ENCODE measurements at places on chromosomes 11 and 22.
A peak's percentile ranks its signal among the peaks of the same experiment; 100 is the strongest.

DNA sequence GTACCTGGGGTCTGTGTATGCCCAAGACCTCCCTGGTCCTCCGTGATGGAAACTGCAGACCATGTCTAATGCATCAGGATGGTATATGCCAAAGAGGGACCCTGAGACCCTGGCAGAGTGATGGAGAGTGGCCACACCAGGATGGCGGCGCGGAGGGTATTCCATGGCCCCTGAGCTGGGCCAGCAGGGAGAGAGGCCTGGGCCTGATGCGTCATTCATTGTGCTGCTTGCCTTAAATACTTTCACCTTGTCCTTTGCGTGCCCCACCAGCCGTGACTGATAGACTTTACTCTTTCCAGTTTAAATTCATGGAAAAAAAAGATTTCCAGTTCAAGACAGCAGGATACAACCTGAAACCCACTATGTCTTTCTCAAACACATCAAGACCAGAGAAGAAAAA is 5.6 kb upstream of the NDUFV1 start:
- no peak for DNase-seq

DNA sequence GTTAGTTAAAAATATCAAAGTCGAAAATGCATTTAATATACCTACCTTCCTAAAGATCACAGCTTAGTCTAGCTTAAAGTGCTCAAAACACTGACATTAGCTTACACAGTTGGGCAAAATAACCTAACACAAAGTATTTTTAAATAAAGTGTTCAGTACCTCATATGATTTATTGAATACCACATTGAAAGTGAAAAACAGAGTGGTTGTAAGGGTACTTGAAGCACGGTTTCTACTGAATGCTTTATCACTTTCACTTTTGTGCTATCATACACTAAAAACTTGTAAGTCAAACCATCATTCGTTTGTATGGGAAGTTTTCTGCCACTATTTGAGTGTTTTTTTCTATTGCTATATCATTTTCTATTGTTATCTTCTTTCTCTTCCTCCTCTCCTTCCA is 36.6 kb downstream of the ZBTB44 start:
- DNase-seq, result no peak

GRCh38 chr22:37232140-37232998 is 11.7 kb downstream of the RAC2 start:
- peak; percentile 25 for DNase-seq

DNA sequence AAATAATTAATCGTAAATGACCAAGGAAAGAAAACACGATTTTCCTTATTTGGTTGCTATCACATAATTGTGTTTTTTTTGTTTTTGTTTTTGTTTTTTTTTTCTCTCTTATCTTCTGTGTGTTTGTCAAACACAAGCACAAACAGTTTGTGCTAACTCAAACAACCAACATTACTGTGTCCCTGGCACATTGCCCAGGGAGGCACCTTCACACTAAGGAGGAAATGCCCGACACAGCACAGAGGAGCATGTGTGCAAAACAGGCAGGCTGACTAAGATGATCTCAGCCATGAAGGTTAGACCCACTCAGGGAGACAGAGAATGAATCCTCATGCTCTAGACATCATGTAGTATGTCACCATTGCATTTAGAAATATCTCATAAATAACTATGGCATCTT is 130.1 kb downstream of the SOX6 start:
- no peak for DNase-seq

- no peak for DNase-seq
Observed at GRCh38 chr11:134079317-134079716, 10.4 kb downstream of the JAM3 start.

DNA sequence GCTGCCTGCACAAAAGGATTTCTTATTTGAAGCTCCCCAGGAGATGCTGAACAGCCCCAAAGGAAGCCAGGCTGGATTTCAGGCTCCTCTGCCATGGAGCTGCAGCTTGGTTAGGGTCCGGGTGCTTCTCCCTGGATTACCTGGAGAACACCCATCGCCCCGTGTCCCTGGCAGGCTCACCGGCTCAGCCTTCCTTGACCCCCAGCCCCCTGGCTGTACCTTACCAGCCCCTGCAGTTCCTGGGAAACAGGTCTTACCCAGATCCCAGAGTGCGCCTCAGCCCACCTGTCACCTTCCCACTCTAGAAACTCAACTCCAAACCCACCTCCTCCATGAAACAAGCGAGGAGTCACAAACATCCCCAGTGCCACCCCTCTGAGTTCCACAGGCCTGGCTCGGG is 45.3 kb upstream of the CD5 start:
- DNase-seq, result no peak

GRCh38 chr11:38131535-38131934 is 1533.5 kb upstream of the RAG2 start:
- DNase-seq, result no peak

DNA sequence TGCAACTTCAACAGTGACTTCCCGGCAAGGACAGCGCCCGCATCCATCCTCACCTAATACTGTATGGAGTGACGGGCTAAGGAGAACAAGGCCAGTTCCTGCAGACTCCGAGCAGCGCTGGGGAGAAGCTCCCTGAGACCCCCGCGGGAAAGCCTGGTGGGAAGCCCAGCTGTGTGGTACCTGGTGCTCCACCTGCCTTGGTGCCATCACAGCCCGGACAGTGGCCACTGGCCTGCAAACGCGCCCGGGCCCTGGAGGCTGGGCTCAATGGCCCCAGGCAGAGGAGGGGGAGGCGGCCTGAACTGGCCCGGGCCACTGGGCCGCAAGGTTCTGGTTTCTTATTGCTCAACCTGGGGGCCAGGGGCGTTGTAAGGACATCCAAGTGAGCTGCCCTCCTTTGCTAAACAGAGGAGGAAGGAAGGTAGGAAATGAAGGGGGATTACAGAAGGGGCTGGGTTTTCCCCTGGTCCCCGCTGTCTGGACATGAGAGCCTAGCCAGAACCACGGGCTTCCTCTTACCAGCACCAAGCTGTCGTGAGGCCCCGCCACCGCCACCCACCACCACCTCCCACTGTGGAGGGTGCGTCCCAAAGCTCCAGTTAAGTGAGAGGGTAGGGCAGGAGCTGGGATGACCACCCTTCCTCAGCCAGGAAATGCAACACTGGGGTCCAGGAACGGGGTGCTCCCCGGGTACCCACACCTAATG is 8.5 kb upstream of the CDC42BPG start:
- no peak for DNase-seq

DNA sequence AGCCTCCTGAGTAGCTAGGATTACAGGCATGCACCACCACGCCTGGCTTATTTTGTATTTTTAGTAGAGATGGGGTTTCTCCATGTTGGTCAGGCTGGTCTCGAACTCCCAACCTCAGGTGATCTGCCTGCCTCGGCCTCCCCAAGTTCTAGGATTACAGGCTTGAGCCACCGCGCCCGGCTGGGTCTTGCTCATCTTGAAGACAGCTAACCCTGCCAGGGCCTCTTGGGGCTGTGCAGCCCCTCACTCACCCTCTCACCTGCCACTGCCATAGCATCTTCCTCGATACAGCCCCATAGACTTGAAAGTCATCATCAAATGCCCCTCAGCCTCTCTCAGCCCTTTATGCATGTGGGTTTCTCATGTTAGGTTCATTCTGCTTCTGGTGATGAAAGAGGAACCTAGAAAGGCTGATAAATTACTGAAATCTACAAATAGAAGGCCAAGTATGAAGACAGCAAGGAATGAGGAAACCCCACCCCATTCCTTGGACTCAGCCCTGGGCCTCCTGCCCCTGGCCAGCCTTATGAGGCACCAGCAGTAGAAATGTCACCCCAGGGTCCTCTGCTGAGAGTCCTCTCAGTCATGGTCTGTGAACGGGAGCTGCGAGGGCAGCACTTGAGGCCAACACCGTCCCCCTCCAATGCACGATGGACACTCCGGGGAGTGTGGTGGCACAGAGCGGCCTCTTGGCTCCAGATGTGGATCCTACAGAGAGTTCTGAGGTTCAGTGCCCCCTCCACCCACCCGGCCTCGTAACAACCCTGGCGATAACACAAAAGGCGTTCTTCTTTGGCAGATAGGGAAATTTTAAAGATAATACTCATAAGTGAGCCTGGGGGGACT is 24.8 kb downstream of the SCGB1A1 start:
- no peak for DNase-seq

DNA sequence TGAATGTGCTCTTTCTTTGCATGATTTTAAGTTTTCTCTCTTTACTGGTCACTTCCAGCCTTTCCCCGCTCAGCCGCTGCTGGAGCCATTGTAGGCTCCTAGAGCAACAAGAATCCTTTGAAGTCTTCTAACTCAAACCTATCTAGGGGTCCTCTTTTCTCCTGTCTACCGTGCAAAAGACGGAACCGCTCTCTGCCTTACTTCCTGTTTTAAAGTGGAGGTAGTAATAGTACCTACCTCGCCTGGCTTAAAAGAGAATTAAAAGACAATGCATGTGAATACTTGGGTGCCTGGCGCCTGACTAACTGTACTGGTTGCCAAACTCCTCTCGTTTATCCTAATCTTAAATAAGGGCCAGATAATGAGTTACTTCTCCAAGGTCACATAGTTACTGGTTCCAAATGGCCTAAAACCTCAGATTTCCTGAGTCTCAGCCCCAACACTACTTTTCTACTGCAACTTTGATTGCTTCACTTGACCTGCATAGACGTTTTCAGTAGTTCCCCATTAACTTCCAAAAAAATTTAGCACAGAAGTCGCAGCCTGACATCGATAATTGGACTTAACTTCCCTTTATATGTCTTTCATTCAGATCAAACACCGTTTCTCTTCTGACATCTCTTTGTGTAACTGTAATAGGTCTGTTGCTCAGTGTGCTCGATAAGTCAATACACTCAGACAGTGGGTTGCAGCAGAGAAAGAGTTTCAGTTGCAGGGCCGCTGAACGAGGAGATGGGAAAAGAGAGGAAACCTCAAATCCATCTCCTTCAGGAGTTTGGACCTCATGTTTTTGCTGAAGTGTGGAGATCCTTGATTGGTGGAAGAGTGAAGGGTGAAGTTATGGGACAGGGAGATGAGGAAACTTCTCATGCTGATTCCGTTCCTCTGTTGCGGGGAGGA is 891 bp downstream of the SAMM50 start:
- DNase-seq, result peak; percentile 8

DNA sequence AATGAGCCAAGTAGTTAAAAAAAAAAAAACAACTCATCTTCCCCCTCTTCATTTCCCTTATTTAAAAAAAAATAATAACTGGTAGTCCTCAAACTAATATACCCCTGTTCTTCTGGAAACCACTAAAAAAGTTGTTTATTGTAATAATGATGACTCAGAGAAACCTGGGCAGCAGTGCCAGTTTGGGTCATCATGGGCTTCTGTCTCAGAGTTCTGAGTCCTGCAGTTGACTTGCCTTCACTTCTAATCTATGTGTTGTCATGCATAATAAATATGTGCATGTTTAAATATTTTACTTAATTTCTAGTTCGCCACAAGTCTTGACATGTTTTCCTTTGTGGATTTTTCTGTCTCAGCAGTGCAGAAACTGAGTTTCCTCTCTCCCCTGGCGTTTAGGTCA is 46.8 kb downstream of the PPP2R1B start:
- DNase-seq, result no peak

GRCh38 chr11:42709216-42709615 is 602.6 kb upstream of the API5 start:
- no peak for DNase-seq

- DNase-seq, result no peak
Observed at GRCh38 chr11:12841946-12842630, 167.0 kb upstream of the RASSF10 start.

DNA sequence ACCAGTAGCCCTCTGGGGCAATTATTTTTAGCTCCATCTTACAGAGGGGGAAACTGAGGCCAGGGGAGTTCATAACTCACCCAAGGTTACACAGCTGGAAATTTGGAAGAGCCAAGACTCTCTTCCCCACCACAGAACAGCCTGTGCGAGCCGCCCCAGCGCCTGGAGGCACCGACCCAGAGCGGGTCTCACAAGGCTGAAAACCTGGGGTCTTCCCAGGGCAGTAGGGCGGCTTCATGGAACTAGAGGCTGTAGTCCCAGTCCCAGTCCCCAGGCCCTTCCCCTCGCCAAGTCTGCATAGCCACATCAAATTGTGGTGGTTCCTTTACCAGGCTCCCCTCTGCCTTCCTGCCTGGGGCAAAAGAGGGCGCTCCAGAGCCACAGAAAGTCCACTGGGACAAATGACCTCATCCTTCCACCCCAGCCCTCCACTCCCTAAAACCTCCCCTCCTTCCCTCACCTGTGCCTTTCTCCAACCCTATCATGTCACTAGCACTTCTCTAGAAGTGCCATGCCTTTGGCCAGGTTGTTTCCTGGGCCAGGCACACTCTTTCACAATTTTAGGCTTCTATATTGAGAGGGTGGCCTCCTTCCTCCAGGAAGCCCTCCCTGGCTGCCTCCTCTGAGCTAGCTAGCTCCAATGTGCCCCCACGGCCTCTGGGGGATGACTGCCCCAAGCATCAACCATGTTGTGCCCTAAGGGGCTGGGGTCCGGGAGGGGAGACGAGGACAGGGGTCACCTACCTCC is 15.2 kb upstream of the CDC42EP1 start:
- peak; percentile 40 for DNase-seq

- no peak for DNase-seq
Observed at GRCh38 chr22:35834061-35834460, 116.4 kb downstream of the APOL5 start.

GRCh38 chr11:128294001-128294670 is 293.2 kb downstream of the ETS1 start:
- DNase-seq, result no peak
